ENCODE measurements at places on chromosomes 5 and 9. TPM values are rescaled to one million over a fixed set of nuclear protein-coding genes. Genes with fewer than 3 reads are reported as not detected.
A peak's percentile ranks its signal among the peaks of the same experiment; 100 is the strongest.

Gene MUSK
- total RNA-seq = not detected

Gene C5orf34
- total RNA-seq = 5.2 TPM

Gene PDGFRB
- total RNA-seq = 205 TPM

- no peaks in the 10 kb centered on the region for H3K4me1 ChIP-seq
- H3K27me3 ChIP-seq = no peaks in the 10 kb centered on the region
- H3K4me3 ChIP-seq = no peak overlapping the region
- H3K36me3 ChIP-seq = no peaks in the 10 kb centered on the region
These were observed 96.0 kb downstream of the HINT1 start for GRCh38 chr5:131068893-131069643.

DNA sequence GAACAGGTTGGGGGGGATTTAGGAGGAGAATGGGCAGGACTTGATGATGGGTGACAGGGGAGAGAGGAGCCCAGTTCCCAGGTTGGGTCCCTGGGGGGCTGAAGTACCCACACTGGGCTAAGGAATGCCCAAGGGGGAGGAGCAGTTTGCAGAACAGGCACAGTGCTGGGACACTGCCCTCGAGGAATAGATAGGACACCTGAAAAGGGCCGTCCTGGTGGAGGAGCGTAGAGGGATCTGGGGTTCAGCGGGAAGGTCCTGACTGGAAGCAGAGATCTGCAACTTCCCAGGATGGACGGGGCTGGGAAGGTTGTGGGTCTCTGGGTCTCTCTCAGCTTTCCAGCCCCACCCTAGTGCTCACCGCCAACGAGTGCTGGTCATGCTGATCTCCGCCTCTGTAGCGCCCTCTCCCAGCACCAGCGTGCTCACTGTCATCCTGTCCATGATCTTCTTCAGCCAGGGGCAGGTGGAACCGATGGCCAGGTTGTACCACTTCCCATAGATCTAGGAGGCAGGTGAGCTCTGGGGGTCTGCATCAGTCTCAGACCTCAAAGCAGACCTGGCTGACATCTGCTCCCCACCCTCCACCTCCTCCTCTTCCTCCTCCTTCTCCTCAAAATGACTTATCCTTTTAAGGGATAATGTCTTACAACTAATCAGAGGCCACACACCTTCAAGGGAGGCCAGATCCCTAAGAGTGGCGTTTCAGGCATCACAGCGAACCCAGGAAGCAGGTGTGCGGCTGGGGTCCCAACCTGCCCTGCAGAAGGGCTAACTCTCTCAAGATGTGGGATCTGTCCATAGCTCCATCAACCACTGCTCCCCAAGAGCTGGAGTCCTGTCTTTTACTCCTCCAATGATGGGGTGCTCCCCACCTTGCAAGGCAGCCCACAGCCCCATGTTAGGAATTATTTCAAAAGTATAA lies 1.6 kb downstream of the AMBP start:
- no peak overlapping the region for H3K27ac ChIP-seq
- peaks cover 27% of the 10 kb centered on the region for H3K27me3 ChIP-seq
- no peak overlapping the region for H3K4me3 ChIP-seq
- no peak for DNase-seq
- no peaks in the 10 kb centered on the region for H3K36me3 ChIP-seq

- no peak overlapping the region for H3K27ac ChIP-seq
- no peaks in the 10 kb centered on the region for H3K27me3 ChIP-seq
- H3K4me3 ChIP-seq = no peak overlapping the region
- DNase-seq = no peak
- H3K36me3 ChIP-seq = no peaks in the 10 kb centered on the region
- no peaks in the 10 kb centered on the region for H3K4me1 ChIP-seq
These were observed 622 bp upstream of the RGS14 start for GRCh38 chr5:177357146-177357458.

- no peaks in the 10 kb centered on the region for H3K27me3 ChIP-seq
- H3K4me3 ChIP-seq = no peak overlapping the region
- H3K36me3 ChIP-seq = no peaks in the 10 kb centered on the region
- H3K4me1 ChIP-seq = peaks cover 18% of the 10 kb centered on the region
- DNase-seq = peak; percentile 31
These were observed 50.8 kb downstream of the ITGA1 start for GRCh38 chr5:52838326-52839015.

GRCh38 chr9:96172797-96173196 lies 129.2 kb downstream of the HSD17B3 start:
- H3K36me3 ChIP-seq = no peaks in the 10 kb centered on the region
- H3K27me3 ChIP-seq = peaks cover 32% of the 10 kb centered on the region
- H3K4me3 ChIP-seq = no peak overlapping the region
- DNase-seq = no peak
- H3K4me1 ChIP-seq = no peaks in the 10 kb centered on the region
- H3K27ac ChIP-seq = no peak overlapping the region

GRCh38 chr9:91161465-91162300 lies 200.0 kb downstream of the AUH start:
- H3K27me3 ChIP-seq = no peaks in the 10 kb centered on the region
- no peak overlapping the region for H3K4me3 ChIP-seq
- peaks cover 24% of the 10 kb centered on the region for H3K4me1 ChIP-seq

GRCh38 chr5:119243888-119244287 lies 111.9 kb upstream of the TNFAIP8 start:
- no peak overlapping the region for H3K27ac ChIP-seq
- no peaks in the 10 kb centered on the region for H3K36me3 ChIP-seq
- no peak for DNase-seq
- no peak overlapping the region for H3K4me3 ChIP-seq

DNA sequence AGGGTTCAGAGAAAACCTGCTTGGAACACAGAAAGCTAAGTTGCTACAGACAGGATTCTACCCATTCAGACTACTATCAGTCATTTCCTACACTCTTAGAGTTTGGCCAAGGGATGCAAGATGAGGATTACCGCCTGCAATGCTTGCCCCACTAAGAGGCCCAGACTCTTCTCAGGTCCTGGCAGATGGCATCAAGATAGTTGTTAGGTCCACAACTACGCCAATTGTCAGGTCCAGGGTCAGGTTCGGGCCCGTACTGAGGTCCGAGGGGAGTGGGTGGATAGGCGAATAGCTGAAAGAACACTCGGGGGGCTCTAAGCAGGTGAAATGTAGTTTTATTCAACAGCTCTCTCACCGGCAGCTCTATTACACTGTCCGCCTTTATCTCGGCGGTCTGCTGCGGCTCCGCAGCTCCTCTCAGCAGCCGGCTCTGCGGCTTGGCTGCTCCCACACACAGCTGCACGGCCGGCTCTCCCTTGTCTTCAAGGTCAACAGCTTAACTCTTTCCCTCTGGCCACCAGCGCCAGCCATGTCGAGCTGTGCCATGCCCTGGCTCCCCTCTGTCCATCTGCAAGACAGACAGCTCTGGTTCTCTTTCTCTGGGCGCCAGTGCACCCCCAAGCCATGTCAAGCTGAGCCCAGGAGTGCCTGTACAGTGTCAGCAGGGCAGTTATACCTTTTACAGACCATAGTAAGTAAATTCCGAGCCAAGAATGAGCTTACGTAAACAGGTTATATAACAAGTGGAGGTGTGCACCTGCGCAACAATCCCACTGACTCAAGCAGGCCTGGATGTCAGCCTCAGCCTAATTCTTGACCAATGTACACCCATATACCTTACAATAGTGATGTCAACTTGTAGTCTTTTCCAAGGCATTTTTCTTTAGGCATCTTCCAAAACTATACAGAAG lies 24.0 kb downstream of the ENC1 start:
- no peak for DNase-seq
- H3K4me1 ChIP-seq = no peaks in the 10 kb centered on the region
- no peak overlapping the region for H3K27ac ChIP-seq
- no peaks in the 10 kb centered on the region for H3K36me3 ChIP-seq
- no peaks in the 10 kb centered on the region for H3K27me3 ChIP-seq
- no peak overlapping the region for H3K4me3 ChIP-seq

- H3K36me3 ChIP-seq = no peaks in the 10 kb centered on the region
- no peaks in the 10 kb centered on the region for H3K4me1 ChIP-seq
- H3K27me3 ChIP-seq = no peaks in the 10 kb centered on the region
These were observed 253.3 kb downstream of the PRR16 start for GRCh38 chr5:120717381-120717780.

DNA sequence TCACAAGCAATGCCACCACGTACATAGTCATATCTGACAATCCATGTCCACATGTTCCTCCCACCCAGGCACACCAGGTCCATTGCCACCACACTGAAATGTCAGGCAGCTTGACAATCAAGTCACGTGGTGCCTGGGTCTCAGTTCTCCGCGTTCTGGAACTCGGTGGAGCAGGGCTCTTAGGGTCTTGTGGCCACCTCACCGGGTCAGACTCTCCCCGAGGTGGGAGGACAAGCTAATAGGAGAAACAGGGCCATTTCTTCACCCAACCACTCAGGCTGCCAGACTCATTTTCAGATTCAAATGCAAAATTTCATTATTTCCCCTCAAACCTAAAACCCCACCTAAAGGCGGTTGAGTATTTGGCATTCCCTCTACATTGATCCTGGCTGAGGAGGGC lies 200.5 kb upstream of the GAS1 start:
- no peaks in the 10 kb centered on the region for H3K27me3 ChIP-seq
- peak overlapping the region; percentile 90 for H3K27ac ChIP-seq
- H3K4me1 ChIP-seq = peaks cover 5% of the 10 kb centered on the region
- H3K36me3 ChIP-seq = no peaks in the 10 kb centered on the region

DNA sequence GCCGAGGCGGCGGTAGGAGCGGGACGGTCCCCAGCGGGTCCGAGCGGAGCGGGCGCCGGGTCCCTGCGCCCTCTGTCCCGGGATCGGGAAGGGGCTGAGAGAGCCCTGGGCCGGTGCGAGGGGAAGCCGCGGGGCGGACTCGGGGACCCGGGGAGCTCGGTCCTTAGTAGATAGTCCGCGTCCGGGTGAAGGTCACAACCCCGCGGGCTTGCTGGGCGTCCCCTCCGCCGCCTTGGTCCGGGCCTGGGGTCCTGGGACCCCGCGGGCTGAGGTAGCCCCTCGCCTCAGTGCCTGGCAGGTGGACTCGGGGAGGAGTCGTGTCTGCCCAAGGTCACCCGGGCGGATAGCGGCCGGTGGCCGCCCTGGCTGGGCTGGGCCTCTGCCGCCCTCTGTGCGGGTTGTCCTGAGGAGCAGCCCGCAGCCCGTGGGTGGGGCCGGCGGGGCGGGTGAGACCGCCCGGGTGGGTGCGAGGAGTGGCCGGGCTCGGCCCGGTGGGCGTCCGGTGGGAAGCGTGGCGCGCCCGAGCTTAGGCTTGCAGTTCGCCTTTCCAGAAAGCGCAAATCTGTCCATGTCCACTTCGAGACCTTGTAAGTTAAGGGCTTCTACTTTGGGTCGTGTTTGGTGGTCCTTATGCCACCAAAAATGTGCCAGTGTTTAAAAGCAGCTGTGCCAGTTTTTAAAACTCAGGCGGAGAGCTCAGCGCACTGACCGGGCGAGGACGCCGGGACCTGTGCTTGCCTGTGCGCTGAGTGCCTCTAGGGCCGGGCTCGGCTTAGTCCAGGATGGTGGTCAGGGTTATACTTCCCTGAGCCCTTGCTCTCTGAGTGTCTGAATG lies 554 bp downstream of the SDHA start:
- H3K36me3 ChIP-seq = no peaks in the 10 kb centered on the region
- no peaks in the 10 kb centered on the region for H3K27me3 ChIP-seq
- peaks cover 29% of the 10 kb centered on the region for H3K4me1 ChIP-seq
- DNase-seq = peak; percentile 76
- peak overlapping the region; percentile 94 for H3K4me3 ChIP-seq

DNA sequence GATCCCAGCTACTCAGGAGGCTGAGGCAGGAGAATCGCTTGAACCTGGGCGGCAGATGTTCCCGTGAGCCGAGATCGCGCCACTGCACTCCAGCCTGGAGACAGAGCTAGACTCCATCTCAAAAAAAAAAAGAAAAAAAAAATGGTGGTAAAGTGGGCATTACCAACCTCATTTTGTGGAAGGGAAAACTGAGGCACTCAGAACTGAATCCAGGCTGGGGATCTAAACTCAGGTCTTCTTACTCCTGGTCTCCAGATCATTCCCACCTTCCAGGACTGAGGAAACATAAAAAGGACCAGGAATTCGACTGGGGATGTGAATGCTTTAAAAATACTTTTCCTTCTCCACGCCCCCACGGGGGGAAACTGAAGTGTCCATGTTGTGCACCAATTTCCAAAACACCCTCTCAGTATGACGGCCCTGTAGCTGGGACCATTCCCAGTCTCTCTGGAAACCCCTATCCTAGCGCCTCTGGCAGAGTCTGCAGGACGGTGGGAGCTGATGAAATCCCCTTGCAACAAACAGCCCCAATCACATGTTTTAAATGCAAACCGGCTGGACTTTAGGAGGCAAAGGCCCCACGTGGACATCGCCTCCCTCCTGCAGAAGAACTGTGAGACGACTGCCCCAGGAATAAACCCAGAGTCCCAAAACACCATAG lies 8.9 kb upstream of the AKNA start:
- peak overlapping the region; percentile 40 for H3K27ac ChIP-seq
- H3K27me3 ChIP-seq = no peaks in the 10 kb centered on the region
- peaks cover 10% of the 10 kb centered on the region for H3K4me1 ChIP-seq
- H3K4me3 ChIP-seq = peak overlapping the region; percentile 77

DNA sequence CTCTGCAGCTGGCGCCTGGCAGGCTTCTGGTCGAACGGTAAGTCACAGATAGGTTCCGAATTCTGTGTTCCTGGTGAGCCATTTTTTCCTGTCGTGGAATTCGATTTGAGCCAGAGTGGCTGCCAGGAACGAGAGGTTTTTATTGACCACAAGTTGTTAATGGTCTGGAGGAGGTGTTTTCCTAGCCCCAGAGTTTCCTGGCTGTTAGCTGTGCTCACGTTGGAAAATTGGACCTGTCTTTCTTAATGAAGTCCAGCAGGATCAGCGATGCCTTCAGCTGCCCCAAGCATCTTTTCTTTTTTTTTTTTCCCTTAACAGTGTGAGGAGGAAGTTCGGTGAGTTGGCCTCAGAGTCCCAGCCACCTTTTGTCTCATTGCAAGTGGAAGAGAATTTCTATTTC lies 62.9 kb downstream of the COL5A1 start:
- H3K27me3 ChIP-seq = no peaks in the 10 kb centered on the region
- H3K36me3 ChIP-seq = peaks cover 41% of the 10 kb centered on the region
- peak overlapping the region; percentile 12 for H3K27ac ChIP-seq
- no peak overlapping the region for H3K4me3 ChIP-seq

DNA sequence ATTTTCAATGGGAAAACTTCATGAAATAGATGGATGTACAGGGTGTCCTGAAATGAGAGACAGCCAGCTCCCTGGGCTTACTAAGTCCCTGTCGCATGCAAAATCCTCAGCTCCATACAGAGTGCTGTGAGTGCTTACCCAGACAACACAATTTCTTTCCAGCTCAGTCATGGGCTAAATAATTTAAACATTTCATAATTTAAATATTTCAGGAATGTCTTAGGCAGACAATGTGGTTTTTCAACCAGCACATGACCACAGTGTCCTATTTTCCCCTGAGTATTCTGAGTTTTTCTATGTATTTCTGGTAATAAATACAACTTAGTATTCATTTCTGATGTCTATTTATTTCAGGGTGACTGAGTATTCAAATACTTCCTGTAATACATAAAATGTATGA lies 188.5 kb upstream of the SNX2 start:
- H3K27me3 ChIP-seq = no peaks in the 10 kb centered on the region
- no peak overlapping the region for H3K27ac ChIP-seq
- H3K4me3 ChIP-seq = no peak overlapping the region
- peaks cover 12% of the 10 kb centered on the region for H3K4me1 ChIP-seq

DNA sequence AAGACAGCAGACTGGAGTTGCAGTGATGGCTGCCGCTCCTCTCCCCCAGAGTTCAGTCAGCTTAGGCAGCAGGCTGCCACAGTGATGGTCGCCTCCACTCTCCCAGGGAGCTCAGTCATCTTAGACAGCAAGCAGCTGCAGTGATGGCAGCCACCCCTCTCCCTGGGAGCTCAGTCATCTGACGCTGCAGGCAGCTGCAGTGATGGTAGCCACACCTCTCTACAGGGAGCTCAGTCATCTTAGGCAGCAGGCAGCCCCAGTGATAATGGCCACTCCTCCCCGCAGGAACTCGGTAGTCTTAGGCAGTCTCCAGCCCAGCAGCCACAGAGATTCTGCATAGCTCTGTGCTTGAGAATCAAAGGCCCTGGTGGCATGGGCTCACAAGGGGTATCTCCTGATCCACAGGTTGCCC lies 582.7 kb downstream of the DTWD2 start:
- H3K27me3 ChIP-seq = no peaks in the 10 kb centered on the region
- no peaks in the 10 kb centered on the region for H3K36me3 ChIP-seq
- H3K4me3 ChIP-seq = no peak overlapping the region
- no peak for DNase-seq

Data from GM23248 (cell line).